Posterior vena cava (tissue), 2 donors: ENCODE measurements at places on chromosomes 13 and 19. TPM values are rescaled to one million over a fixed set of nuclear protein-coding genes. Genes with fewer than 3 reads are reported as not detected.
A peak's percentile ranks its signal among the peaks of the same experiment; 100 is the strongest.

DNA sequence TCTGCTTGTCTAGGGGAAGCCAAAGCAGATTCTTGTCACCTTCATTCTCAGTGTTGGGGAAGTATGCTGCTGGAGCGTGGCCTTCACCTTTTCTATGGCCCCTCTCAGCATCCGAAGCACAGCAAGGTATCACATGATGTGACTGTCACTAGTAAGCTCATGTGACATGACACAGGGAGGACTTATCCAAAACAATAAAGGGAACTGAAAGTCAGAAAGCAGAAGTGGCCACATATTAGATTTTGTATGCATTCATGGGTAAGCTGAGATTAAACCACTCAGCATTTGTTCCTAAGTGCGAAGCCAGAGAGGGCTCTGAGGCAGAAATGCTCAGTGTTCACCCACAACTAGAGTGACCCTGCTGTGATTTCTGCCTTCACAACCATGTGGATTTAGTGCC lies 72.8 kb upstream of the PCDH8 start:
- DNase-seq: no peak

- DNase-seq: no peak
Measured at GRCh38 chr19:45030825-45031224, 8.0 kb upstream of the CLASRP start.

GRCh38 chr19:50005428-50005827 lies 19.7 kb downstream of the VRK3 start:
- no peak for DNase-seq

GRCh38 chr13:91722267-91722884 lies 324.0 kb downstream of the GPC5 start:
- DNase-seq: no peak

- no peak for DNase-seq
Measured at GRCh38 chr13:48579165-48579918, 46.5 kb upstream of the RCBTB2 start.

- no peak for DNase-seq
Measured at GRCh38 chr13:89097994-89098393, 1426.8 kb downstream of the SLITRK5 start.

- DNase-seq: no peak
Measured at GRCh38 chr19:44608391-44608821, 5.0 kb upstream of the IGSF23 start.

DNA sequence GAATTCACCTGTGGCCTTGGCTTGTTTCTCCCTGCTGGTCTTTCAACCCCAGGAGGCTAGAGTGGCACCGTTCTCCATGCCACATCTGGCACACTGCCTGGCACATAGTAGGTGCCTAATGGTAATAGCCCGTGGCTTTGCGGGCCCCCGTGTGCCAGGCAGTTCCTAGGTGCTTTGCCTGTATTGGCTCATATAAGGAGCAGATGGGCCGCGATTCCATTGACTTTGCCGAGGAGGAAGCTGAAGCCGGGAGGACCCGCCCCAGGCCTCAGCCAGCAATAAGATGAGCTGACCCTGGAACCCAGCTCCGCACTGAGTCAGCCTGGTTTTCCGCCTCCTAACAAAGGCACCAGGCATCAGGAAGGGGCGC lies 807 bp downstream of the PGLYRP1 start:
- peak; percentile 77 for DNase-seq

DNA sequence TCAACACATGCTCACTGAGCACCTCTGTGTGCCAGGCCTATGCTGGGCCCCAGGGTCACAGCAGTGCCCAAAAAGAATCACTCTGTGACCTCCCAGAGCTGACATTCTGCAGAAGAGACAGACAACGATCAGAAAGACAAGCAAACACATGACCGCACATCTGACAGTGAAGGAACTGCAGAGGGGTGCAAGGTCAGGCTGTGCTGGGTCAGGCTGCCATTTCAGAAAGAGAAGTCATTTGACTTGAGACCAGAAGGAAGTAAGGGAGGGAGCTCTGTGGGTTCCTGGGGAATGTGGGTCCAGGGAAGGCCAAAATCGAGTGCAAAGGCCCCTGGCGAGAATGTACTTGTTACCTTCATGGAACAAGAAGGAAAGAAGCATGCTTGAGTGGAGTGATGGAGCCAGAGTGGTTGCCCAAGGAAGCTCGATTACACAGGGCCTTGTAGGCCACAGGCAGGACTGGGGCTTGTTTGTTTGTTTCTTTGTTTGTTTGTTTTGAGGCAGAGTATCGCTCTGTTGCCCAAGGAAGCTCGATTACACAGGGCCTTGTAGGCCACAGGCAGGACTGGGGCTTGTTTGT lies 11.4 kb upstream of the CD22 start:
- no peak for DNase-seq

DNA sequence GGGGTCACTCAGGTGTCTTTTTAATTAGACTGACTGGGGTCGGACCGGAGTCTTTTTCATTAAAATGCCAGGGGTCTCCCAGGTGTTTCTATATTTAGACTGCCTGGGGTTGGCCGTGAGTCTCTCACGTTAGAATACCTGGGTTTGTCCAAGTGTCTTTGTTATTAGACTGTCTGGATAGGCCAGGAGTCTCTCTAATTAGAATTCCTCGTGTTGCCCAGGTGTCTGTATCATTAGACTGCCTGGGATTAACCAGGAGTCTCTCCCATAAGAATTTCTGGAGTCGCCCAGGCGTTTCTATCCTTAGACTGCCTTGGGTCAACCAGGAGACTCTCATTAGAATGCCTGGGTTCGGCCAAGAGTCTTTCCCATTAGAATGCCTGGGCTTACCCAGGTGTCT lies 1445.7 kb downstream of the UQCRFS1 start:
- peak; percentile 3 for DNase-seq

- no peak for DNase-seq
Measured at GRCh38 chr19:49469828-49470614, 4.0 kb upstream of the FLT3LG start.

DNA sequence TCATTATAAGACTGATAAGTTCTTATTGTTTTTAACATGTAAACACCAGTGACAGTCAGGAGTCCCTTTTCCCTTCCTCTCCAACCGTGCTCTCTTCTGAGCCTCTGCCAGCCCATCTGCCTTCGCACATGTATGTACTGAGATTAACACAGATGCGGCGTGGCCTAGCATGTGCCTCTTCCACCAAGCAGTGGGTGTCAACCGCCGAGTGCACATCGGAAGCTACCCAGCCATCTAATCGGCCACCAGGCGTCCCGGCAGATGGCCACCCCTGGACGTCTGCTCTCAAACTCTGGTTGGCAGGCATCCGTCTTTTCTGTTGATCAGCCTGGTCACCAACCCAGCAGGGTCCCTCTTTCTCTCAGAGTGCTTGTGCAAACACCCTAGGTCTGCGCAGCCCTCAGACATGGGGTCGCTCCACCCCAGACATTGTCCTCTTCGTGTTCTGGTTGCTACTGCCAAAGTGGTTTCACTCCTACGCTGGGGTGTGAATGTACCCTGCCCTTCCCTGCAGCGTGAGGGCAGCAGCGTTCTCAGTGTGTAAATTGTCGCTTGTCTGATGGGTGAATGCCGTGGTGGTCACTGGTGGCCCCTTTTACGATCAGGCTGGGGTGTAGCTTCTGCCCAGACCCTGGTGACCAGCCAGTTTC lies 57.7 kb upstream of the LDLR start:
- no peak for DNase-seq

- DNase-seq: no peak
Measured at GRCh38 chr13:54206626-54207025, 1178.0 kb downstream of the OLFM4 start.

DNA sequence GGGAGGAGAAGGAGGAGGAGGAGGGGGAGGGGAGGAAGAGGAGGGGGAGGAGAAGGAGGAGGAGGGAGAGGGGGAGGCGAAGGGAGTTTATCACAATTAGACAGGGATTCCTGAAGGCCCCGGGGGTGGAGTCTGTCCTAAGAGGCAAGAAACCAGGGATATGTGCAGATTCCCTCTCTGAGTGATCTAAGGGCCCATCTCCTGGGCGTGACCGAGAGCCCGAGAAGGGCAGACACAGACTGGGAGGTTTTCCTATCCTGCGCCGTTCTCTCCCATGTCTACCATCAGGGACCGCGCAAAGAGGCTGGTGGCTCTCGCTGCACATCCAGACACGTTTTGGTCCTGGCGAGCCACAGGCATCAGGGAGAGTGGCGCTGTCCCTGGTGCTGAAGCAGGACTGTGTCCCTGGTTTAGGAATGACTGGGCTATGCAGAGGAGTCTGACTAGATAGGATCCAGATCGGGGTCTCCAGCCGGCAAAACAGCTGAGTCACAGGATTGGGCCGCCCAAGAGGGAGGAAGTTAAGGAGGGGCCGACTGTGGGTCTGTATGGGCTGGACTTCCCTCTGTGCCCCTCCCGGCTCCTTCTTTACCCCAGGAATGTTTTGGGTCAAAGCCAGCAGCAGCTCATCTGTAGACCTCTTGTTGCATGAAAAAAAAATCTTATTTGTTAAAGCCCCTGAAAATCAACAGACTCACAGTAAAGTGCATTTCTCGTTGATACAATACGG lies 17.9 kb upstream of the ZNF175 start:
- peak; percentile 91 for DNase-seq

GRCh38 chr13:51359352-51359751 lies 19.9 kb downstream of the SERPINE3 start:
- no peak for DNase-seq

GRCh38 chr13:45120967-45121831 lies 889 bp downstream of the GTF2F2 start:
- DNase-seq: no peak

GRCh38 chr19:49642492-49643035 lies 555 bp downstream of the SCAF1 start:
- no peak for DNase-seq

DNA sequence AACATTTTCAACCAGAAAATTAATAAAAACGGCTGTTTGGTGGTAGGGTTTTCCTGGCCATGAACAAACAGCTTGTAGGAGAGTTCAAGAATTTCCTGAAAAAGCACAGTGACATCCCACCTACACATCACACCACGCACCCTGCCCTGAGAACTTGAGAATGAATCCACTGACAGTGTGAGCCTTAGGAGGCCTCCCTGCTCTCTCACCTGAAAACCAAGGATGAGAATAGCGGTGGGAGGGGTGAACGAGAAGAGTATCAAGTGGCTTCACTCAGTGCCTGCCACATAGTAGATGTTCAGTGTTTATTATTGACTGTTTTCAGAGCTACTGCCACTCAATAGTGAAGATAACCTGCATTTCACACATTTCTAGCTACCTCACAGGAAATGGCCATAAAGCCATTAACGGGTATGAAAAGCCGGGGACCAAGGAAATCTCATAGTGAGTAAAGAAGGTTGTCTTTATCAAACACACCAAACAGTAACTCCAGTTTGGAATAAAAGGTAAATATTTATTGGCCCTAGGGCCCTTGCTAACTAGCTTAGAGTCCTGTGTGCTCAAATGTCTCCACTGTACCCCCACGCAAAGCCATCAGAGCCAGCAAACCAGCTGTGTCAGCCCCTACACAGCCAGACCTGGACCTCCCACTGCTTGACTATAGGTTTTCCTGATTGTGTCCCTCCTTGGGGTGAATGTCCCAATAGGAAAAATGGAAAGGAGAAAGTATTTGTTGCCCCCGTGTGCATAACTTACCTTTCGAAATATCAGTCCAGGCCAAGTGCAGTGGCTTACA lies 40.6 kb downstream of the TPT1 start:
- DNase-seq: no peak

DNA sequence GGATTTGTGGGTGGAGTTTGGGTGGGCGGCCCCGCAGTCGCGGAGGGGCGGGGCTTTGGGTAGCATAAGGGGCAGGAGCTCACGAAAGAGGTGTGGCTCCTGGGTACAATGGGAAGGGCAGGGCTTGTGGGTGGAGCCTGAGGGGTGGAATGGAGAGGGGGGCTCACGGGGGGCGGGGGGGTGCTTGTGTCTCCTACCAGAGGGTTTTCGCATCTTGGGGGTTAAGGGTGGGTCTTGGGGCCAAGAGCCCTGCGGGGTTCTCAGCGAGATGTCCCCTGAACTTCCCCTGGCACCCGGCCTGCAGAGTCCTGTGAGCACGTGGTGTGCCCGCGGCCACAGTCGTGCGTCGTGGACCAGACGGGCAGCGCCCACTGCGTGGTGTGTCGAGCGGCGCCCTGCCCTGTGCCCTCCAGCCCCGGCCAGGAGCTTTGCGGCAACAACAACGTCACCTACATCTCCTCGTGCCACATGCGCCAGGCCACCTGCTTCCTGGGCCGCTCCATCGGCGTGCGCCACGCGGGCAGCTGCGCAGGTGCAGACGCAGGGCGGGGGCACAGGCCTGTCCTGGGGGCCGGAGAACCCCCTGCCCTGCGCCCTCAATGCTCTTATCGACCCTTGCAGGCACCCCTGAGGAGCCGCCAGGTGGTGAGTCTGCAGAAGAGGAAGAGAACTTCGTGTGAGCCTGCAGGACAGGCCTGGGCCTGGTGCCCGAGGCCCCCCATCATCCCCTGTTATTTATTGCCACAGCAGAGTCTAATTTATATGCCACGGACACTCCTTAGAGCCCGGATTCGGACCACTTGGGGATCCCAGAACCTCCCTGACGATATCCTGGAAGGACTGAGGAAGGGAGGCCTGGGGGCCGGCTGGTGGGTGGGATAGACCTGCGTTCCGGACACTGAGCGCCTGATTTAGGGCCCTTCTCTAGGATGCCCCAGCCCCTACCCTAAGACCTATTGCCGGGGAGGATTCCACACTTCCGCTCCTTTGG lies 5.1 kb downstream of the FSTL3 start:
- no peak for DNase-seq

DNA sequence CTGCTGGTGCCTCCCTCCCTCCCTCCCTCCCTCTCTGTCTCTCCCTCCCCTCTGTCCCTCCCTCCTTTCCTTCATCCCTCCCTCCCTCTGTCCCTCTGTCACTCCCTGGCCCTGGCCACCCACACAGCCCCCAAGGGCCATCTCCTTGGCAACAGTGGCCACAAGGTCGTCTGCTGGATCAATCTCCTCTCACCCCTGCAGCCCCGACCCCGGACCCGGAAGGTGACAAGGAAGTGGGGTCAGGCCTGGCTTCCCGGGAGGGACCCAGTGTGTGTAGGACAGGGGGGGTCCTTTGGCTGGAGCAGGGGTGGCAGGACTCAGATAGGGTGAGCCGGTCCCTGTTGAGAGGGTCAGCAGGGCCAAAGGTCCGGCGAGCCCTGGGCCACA lies 21.9 kb upstream of the TCF3 start:
- no peak for DNase-seq

- DNase-seq: no peak
Measured at GRCh38 chr13:36288794-36289391, 8.7 kb downstream of the CCDC169 start.

GRCh38 chr13:111283991-111284390 lies 36.5 kb upstream of the TEX29 start:
- no peak for DNase-seq

The ZNF578 gene
- 3.7 TPM for total RNA-seq

The IL12RB1 gene
- 1.7 TPM for total RNA-seq

The KLK12 gene
- total RNA-seq: not detected

The ARHGAP45 gene
- 10.0 TPM for total RNA-seq

The ACP7 gene
- not detected for total RNA-seq

The ATP7B gene
- total RNA-seq: 2.6 TPM

The B3GNT3 gene
- not detected for total RNA-seq

The CEP89 gene
- 17.6 TPM for total RNA-seq

The RGCC gene
- 68.3 TPM for total RNA-seq

The COX7A1 gene
- 232 TPM for total RNA-seq

The FLT1 gene
- total RNA-seq: 32.0 TPM

The SIGLEC9 gene
- 12.6 TPM for total RNA-seq

The KRTDAP gene
- not detected for total RNA-seq

The ZNF266 gene
- 20.0 TPM for total RNA-seq
